Activated T-cell treated with anti-CD3 and anti-CD28 coated beads, Interleukin-2, amount 50 U/mL, for 72 hours (primary cell): ENCODE measurements at places on chromosomes 3 and 15. TPM values are rescaled to one million over a fixed set of nuclear protein-coding genes. Genes with fewer than 3 reads are reported as not detected.

SI gene
- total RNA-seq = not detected

SAMMSON gene
- not detected for total RNA-seq

SPRED1 gene
- 0.77 TPM for total RNA-seq

DPH6 gene
- total RNA-seq = 10.5 TPM

TAGLN3 gene
- total RNA-seq = 0.31 TPM

CPA3 gene
- total RNA-seq = not detected

TMEM212 gene
- total RNA-seq = not detected

ATP13A5 gene
- not detected for total RNA-seq

CX3CR1 gene
- total RNA-seq = 0.79 TPM
